ENCODE measurements at places on chromosomes 12 and 14.

DNA sequence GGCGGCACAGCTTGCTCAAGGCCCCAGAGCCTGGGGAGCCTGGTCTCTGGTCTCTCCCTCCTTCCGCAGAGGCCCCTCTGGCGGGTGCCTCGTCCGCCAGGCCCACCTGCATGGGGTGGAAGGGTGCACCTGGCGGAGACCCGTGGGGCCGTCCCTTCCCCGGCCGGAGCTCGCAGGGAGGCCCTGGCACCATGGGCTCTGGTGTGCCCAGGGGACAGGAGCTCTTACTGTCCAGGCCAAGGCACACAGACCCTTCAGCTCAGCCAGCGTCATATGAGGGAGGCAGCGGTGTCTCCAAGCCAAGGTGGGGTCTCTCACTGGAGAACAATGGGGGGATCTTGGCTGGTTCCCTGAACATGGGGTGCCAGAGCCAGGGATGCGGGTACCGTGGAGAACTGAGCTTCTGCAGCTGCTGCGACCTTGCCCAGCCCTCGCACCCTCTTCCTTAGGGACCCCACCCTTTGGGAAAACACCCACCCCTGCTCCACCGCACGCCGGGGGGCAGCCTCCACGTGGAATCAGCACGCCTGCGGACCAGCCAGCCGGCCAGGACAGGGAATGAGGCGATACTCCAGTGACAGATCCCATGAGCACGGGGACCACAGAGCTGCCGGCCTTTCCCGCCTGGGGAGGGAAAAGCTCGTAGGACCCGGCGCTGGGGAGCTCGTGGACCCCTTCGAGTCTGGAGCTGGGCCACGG is 25.7 kb upstream of the GALNT9 start:
- peak; percentile 7 for DNase-seq

DNA sequence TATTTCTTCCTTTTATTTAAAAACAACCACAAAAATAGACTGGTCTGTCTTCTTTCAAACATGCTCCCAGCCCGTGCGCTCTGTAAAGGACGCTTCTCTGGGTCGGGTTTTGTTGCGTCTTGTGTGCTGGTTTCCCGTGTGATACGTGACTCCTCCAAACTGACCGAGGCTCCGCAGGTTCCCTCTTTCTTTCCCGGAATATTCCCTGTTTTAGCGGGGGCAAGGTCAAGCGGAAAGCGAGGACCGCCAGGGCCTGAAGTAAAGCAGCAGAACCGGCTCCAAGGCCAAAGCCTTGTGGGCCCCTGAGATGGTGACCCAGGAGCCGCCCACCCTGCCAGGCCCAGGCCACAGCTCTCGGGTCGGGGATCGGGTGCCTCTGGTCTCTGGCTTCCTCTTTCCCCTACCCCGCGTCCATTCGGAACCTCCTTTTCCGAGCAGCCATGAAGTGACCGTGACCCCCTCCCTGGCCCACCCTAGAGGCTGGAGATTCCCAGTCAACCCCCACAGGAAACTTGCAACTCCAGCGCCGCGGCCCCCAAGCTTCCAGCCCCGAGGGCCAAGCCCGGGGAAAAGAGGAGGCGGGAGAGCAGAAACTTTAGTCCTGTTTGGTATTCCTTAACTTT is 885 bp upstream of the HOXC10 start:
- no peak for DNase-seq

- no peak for DNase-seq
These were observed 286.5 kb downstream of the SOX5 start for GRCh38 chr12:23662966-23663365.

DNA sequence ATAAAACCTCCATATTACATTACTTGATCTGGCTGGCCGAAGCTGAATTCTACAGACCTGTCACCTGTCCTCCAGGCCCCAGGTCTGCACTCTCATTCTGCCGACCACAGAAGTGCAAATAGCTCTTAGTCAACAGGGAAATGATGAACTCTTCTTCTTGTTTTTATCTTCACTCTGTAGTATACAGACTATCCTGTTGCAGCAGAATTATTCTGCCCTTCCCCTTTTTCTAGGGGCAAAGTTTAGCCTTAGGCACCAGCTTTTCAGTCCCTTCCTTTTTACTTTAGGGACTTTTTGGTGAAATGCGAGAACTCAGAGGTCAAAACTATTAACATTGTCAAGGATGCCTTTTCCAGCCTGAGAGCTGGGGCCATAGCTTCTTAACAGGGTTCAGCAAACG is 229.6 kb upstream of the EGLN3 start:
- no peak for DNase-seq

- DNase-seq = no peak
These were observed 98.8 kb downstream of the SLC25A47 start for GRCh38 chr14:100421756-100422470.

GRCh38 chr12:21615431-21615830 is 10.8 kb upstream of the GYS2 start:
- DNase-seq = no peak

DNA sequence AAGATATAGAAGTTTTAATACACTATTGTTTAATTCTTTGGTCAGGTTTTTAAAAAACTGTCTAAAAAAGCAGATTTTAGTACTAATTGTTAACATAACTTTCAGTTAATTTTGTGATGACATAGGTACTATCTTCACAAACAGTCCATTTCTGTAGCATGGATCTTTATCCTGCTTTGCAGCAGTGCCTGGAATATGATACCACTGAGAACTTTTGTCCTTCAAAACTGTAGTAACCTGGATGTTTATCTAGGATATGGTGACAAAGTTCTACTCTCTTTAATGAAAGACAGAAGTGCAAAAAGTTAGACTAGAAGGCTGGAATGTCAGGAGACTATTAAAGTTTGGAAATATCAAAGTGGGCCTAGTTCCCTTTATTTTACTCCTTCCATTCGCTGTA is 159.9 kb downstream of the SYNE2 start:
- DNase-seq = no peak

- no peak for DNase-seq
These were observed 12.4 kb downstream of the MGST1 start for GRCh38 chr12:16359512-16360491.

DNA sequence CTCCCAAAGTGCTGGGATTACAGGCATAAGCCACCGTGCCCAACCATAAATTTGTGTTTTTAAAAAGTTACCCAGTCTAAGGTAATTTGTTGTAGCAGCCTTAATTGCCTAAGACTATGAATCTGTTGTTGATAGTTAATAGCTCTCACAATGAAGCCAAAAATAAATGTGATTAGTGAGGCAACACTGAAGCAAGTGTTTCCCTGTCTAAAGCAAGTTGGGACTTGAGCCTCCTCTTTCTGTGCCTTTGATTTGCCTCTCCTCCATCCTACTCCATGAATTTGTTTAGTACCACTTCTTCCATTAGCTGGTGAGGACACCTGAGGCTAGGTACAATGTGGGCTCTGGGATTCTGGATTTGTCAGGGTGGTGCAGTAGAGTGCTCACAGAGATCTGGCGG is 36.8 kb downstream of the DAAM1 start:
- no peak for DNase-seq

DNA sequence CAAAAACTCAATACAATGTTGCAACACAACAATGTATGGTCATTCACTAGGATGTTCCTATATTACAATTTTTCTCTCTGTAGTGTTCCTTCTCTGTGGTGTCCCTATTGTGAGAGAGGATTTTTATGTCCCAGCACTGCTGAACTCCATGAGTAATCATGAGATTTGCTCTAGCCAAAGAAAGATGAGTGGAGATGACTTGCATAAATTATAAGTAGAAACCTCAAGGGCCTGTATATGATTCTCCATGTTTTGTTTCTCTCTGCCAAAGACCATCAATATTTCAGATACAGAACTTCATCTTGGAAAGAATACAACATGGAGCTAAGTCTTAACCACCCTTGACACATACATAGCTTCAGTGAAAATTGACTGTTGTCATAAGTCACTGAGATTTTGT is 579.1 kb downstream of the TMTC2 start:
- no peak for DNase-seq

GRCh38 chr12:39619316-39619659 is 315 bp downstream of the ABCD2 start:
- DNase-seq = no peak

DNA sequence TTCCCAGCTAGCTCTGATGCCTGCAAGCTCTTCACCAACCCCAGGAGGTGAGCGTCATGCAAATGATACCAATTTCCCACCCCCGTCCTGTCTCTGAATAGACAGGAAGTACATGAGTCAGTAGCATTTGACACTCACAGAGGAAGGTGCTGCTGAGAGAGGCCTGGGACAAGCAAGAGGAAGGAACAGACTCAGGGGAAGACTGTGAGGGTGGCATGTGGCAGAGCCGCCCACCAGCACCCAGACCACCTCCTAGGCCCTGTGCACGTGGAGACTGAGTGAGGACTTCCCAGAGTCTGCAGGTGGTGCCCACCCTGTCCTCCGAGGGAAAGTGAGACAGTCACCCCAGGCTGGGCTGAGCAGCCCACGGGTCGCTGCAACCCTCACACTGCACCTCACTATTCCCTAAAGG is 199.5 kb upstream of the SFSWAP start:
- peak; percentile 43 for DNase-seq

GRCh38 chr12:45498645-45499044 is 230.9 kb upstream of the ARID2 start:
- DNase-seq = no peak

DNA sequence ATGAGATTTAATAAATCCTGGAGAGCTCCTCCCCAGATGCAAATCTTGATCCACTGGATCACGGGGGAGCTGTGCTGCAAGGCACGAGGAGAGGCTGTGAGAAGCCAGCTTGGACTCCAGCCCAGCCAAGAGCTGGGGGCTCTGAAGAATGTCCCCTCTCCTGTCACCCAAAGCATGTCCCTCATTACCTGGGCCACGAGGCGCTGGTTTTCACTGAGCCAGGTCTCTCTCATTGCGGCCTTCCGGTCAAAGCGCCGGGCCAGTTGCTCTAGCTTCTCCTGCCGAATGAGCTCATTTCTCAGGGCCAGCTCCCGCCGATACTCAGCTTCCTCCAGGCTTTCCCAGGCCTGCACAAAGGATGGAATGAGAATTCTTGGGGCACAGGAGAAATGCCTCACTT is 83.3 kb downstream of the SPTB start:
- no peak for DNase-seq

DNA sequence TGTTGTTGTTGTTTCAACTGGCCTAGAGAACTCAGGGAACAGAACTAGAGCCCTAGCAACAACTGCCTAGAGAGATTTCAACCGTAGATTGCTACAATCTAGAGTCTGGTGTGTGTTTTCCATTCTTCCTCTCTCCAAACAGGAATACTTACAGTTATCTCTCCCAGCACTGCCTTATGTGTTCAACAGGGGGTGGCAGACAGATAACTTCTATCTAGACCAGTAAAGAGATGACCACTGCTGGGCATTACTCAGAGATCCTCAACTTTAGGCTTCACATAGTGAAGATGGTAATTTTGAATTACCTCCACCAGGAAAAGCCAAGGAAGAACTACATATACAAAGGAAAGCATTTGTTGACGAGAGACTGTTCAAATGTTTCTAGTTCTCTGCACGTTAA is 4.8 kb downstream of the TXNDC16 start:
- DNase-seq = no peak

GRCh38 chr12:90396556-90396955 is 558.4 kb downstream of the CCER1 start:
- no peak for DNase-seq

DNA sequence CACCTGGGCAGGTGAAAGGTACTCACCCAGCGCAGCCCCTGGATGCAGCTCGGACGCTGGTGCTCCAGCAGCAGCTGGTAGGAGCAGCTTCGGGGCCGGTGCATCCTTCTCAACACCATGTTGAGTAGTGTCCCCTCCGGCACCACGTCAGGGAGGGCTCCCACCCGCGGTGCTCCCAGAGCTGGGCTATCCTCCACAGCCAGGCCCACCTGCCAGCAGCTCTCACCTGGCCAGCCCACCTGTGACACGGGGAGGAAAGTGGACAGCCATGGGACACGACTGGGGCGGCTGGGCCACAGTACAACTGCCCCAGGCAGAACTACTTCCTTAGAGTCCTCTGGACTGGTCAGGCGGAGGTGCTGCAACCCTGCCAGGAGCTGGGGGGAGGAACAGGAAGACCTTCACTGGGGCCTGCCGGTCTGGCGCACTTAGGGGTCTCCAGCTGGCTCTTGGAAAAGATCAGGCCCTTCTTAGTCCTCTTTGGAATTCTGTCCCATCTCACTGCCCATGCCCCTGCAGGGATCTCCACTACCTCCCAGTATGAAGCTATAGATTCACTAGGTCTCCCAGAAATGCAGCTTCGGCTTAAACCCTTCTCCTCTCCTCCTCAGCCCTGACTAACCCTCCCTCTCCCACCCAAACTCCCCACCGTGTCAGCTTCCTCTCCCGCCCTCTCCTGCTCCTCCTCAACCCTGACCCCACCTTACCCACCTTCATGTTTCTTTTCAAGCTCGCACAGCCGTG is 668 bp downstream of the RAPGEF3 start:
- DNase-seq = no peak

GRCh38 chr12:50803230-50803875 is 39.4 kb upstream of the TMPRSS12 start:
- no peak for DNase-seq

- no peak for DNase-seq
These were observed 295.1 kb upstream of the SFSWAP start for GRCh38 chr12:131415781-131416180.

GRCh38 chr12:29103539-29103974 is 45.5 kb upstream of the FAR2 start:
- no peak for DNase-seq

GRCh38 chr14:93496856-93497741 is 66.4 kb downstream of the UNC79 start:
- no peak for DNase-seq

- DNase-seq = no peak
These were observed 62.2 kb downstream of the NCOR2 start for GRCh38 chr12:124505001-124505818.

DNA sequence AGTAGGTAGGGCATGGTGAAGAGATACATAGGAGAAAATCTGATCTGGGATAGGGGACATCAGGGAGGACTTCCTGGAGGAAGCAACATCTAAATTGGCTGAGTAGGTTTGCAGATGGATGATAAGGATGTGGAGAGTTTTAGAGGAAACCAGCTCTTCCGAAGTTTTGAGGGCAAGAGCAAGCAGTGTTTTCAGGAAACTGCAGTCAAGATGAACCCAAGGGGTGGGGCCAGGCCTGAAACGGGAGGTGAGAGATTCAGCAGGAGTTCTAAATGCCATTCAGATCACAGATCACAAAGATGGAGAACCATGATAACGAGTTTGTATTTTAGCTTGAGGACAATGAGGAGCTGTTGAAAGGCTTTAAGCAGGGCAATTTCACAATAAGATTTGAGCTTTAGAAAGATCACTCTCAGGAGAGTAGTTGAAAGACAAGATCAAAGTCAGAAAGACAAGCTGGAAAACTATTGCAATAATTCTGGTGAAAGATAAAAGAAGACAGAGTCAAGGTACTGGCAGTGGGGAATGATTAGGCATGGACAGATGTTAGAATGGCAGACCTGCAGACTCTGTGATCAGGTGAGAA is 70.1 kb upstream of the PLXNC1 start:
- no peak for DNase-seq
